Activated gamma-delta T cell treated with anti-CD3 and anti-CD28 coated beads, Interleukin-2, amount 50 U/mL, for 16 hours (primary cell): ENCODE measurements at places on chromosomes 4 and X.

DNA sequence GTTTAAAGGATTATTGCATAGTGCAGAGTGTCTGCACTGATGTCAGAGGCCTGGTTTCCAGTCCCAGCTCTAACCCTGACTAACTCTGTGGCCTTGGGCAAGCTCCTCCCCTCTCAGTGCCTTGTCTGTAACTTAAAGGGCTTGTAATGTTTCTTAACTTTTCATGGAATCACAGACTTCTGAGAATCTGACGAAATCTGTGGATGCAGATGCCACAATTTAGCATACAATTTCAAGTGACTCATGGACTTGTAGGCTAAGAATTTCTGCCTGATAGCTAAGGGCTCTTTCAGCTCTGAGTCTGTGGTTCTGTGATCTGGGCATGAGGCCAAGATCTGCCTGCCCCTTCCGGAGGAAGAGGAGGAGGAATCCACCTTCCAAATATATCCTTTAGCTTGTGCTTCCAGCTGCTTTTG lies 236.9 kb downstream of the AR start:
- no peak for DNase-seq

- no peak for DNase-seq
Observed at GRCh38 chr4:101331017-101331416, 16.3 kb downstream of the PPP3CA start.

DNA sequence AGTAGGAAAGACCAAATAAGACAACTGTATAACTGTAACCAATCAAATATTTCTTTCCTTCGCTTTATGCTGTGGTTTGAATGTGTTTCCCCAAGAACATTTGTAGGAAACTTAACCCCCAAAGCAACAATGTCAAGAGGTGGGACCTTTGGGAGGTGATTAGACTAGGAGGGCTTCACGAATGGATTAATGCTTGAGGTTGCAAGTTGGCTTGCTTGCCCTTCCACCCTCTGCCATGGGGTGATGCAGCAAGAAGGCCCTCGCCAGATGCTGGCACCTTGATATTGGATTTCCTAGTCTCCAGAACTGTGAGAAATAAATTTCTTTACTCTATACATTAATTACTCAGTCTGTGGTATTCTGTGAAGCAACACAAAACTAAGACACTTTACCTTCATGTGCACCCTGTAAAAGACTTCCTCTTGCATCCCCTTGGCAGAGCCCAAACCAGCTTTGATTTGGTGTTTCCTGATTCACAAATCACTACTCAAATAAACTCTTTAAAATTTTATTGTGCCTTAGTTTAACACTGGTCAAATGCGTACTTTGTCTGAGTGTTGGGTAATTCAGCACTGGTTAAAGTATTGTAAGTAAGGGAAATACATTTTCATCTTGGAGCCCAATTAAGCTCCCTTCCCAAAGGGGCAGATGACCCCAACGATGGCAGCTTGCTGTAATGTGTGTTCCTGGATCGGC lies 59.9 kb downstream of the COQ2 start:
- no peak for DNase-seq

DNA sequence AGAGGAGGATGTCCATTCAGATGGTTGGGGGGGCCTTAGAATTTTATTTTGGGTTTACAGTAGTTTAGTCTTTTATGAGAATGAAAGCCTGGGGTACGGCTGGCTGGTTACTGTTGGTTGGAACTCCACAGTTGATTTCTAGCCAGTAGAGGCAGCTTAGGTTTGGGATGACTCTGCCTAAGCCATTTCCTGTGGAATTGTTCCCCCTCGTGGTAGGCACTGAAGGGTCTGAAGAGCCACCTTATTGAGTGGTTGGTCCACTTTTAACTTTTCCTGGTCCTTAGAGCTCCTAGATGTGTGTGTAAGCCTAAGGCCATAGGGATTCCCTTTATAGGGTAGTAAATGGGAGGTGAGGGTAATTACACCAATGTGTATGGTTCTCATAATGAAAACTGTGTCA lies 19.7 kb downstream of the SPIN3 start:
- DNase-seq, result no peak

GRCh38 chr4:55884093-55884850 lies 30.8 kb downstream of the EXOC1 start:
- no peak for DNase-seq

DNA sequence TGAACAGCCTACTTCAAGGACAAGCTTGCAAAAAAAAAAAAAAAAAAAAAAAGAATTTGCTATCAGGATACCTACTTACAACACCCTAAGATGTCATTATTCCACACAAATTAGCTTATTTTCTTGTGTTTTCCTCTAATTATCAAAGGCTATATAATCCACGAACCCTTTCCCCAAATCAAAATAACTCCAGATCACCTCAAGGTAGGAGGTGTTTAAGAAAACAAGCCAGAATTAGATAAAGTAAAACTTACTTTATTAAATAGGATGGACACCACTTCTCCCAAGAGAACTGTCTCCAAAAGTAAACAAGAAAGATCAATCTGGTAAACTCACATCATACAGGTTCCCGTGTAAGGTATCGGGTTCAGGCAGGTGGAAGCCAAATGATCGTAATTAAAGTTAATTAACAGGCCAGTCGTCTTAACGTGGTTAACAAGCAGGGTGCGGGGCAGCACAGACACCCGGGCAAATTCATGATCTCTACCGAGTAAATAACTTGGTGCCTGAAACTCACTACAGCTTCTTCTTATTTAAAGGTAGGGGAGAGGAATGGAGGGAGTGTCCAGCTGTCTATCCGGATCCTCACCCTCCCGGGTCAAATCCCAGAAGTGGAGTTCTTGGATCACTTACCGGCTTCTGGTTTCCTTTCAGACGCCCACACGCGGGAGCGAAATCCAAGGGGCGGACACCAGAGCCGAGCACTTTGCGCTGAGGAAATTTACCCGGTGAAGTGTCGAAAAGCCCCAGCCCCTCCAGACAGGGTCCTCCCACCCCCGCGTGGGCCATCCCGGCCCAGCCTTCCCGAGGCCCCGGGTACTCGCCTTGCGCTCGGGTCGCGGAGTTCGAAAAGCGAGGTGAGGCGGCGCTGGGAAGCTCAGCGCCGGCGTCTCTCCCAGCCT lies 708 bp downstream of the ARAP2 start:
- peak; percentile 32 for DNase-seq

- no peak for DNase-seq
Observed at GRCh38 chr4:108941904-108942430, 179.1 kb upstream of the ETNPPL start.

DNA sequence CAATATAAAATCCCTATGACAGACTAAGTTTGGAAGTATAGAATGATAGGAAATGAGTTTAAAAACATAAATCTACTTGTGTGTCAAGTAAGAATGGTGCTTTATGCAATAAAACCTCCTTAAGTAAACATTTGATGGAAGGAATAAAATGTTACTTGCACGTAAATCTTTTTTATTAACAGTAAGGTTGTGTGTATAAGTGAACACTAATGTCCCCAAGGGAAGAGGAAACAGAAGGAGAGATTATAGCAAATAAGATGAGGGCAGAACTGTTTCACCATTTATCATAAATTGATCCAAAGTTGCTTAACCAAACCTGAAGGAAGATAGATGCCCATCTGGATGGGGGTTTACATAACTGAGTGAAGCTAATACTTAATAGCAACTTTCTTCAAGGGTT lies 86.8 kb downstream of the FRMPD4 start:
- no peak for DNase-seq

DNA sequence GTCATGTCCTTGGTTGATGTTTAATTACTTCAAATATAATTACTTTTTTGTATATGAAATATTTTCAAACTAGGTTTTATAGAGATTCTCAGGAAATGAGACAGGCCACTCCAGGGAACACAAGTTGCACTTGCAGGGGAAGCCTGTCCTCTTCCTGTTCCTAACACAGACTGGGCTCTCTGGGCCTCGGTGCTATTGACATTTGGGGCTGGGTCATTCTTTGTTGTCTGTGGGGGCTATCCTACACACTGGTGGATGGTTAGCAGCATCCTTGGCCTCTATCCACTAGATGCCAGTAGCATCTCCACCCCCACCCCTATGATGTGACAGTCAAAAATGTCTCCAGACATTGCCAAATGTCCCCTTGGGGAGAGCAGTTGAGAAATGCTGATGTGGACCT lies 49.3 kb upstream of the MAP3K15 start:
- no peak for DNase-seq

GRCh38 chr4:84527391-84527790 lies 28.3 kb upstream of the NKX6-1 start:
- DNase-seq, result no peak

DNA sequence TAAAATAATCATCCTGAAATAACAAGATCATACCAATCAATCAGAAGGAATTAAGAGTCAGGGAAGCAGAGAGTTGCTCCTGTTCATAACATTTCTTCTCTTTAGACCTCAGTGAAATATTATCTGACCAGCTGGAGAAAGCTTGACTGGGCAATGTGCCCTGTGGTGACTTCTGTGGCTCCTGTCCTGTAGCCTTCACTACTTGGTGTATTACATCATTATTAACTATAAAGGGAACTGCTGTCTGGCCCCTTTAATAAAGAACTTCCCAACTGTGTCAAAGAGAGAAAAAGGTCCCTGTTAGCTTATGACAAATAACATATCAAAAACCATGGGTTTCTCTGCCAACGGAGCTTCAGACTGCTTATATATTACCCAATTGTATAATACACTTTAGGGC lies 18.0 kb downstream of the OPHN1 start:
- no peak for DNase-seq

DNA sequence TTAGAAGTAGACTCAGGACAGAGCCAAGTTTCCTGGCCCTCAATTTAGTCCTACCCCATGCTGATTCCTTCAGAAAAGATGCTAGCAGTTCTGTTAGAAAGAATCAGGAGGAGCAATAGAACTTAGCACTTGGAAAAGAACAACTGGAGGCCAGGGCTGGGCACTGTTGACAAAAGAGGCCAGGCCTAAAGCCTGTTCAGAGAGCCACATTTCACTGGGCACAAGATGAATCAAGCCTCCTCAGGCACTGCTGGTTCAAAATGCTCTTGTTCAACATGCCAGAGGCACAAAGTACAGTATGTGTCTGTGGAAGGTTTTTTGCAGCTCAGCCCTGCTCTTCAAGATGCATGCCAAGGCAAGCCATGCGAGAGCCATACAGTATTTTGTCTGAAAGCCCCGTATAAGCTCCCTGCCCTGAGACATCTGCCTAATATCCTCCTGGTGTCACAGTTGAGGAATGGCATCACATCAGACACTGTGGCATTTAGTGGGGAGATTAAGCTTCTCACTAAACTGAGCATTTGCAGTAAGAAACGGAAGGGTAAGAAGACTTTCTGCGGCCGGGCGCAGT lies 53.7 kb downstream of the RASL11B start:
- DNase-seq, result no peak

GRCh38 chr4:109671350-109671749 lies 31.9 kb downstream of the CASP6 start:
- DNase-seq, result no peak

DNA sequence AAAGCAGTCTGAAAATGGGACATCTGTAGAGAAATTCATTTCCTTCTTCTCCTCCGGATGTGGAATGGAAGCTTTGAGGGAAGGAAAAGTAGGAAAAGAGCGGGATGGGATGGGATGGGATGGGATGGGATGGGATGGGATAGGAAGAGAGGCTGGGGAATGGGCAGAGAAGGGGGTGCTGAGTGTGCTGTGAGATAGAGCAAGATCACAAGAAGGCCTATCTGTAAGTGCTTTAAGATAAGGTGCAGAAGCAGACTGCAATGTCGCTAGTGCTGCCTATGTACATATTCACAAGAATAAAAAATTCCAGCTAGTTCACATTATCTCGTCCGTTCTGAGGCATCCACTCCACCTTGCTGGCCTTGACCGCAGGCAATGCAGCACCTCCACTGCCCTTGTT lies 86.2 kb downstream of the IRF2 start:
- no peak for DNase-seq

- no peak for DNase-seq
Observed at GRCh38 chr4:165630671-165631070, 242.4 kb upstream of the TLL1 start.

- no peak for DNase-seq
Observed at GRCh38 chr4:105155426-105155825, 8.8 kb downstream of the TET2 start.

DNA sequence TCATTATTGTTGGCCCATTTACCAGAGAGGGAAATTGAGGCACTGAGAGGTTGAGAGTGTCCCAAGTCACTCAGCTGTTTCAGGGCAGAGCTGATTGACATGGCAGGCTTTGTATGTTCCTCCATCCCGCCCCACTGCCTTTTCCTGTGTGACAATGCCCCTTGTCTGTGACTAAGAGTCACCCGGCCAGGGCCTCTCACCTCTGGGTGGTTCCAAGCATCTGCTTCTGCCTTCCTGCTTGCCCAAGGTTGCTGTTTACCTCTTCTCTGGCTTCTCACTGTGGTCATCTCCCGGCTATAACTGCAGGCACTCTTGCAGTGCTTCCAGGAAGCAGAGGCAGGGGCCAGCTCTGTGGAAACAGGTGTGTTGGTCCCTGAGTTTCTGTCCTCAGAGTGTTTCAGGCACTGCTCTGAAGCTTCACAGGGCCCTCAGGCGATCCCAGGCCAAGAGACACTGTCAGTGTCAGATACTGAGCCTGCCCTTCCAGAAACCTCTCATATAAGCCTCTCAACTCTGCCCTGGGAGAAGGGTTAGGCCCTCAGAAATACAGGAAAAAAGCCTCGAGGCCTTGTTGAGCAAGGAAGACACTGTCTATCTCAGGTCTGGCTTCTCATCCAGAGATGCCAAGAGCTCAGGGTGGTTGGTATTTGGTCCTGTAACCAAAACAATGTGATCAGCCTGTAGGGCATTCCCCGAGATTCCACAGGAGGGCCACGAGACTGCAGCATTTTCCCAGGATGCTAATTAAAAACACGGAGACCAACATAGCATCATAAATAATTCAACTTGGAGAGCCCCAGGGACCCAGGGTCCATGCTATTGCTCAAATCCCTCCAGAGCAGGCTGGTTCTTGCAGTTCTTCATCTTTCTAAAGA lies 42.0 kb upstream of the PROM1 start:
- no peak for DNase-seq

- no peak for DNase-seq
Observed at GRCh38 chr4:163523791-163524365, 29.4 kb downstream of the TMA16 start.

- no peak for DNase-seq
Observed at GRCh38 chr4:92996533-92996932, 692.8 kb downstream of the GRID2 start.

DNA sequence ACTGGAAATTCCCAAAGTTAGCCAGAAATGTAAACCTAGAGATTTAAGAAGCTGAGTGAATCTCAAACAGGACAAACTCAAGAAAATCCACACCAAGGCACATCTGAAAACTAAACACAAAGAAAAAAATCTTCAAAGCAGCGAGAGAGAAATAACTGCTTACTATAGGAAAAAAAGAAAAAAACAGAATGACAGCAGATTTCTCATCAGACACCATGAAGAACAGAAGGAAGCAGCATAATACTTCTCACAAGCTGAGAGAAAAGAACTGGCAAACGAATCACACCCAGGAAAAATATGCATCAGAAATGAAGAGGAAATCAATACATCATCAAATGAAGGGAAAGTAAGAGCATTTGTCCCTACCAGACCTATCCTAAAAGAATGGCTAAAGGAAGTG lies 236.3 kb upstream of the ADAMTS3 start:
- no peak for DNase-seq

GRCh38 chr4:81019006-81019405 lies 11.5 kb upstream of the BMP3 start:
- DNase-seq, result no peak
